ENCODE measurements at places on chromosomes 4 and X.

GRCh38 chr4:151671541-151672059 lies 89.2 kb downstream of the GATB start:
- no peak for DNase-seq

- no peak for DNase-seq
Observed at GRCh38 chr4:10625131-10625530, 59.4 kb downstream of the CLNK start.

DNA sequence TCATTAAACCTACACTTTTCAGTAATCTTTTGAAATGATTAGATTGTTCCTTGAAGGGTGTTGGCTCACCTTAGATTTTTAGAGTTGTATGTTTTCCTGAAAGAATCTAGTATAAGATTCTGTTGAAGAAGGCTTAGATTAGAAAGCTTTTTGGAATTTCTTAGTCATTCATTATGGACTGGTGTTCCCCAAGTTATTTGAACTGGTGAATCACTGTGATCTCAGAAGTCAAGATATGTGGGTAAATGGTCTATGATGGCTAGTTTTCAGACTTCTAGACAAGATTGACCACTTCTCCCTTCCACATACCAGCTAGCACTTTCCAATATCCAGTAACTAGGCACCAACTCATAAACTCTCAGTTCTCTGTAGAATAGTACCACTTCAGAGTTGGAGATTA lies 138.1 kb downstream of the KDM6A start:
- no peak for DNase-seq

- no peak for DNase-seq
Observed at GRCh38 chr4:67988991-67989390, 25.7 kb upstream of the TMPRSS11A start.

- peak; percentile 85 for DNase-seq
Observed at GRCh38 chr4:12852338-12853307, 631.5 kb downstream of the RAB28 start.

- DNase-seq, result peak; percentile 81
Observed at GRCh38 chr4:22190855-22191254, 242.3 kb upstream of the KCNIP4 start.

- DNase-seq, result no peak
Observed at GRCh38 chrX:11209798-11210414, 83.3 kb upstream of the AMELX start.

GRCh38 chr4:37594099-37594498 lies 92.1 kb downstream of the RELL1 start:
- DNase-seq, result no peak

- no peak for DNase-seq
Observed at GRCh38 chr4:48379587-48380180, 38.4 kb downstream of the SLAIN2 start.

DNA sequence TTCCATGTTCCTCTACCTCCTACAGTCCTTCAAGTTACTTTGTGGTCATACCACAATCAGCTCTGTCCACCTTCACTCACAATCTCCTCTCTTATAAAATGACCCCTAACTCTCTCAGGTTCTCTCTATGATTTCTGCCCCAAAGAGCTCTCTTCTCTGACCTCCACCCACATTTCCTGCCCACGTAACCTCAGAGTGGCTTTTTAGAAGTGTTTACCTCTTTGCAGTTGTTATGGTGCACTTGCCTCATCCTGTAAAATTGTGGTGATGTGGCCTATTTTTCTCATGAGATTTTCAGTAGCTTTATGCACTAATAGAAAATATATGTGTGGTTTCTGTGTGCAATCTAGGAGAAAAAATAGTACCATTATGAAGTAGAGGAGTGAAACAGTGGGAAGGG lies 215.8 kb downstream of the PACRGL start:
- DNase-seq, result no peak

- DNase-seq, result no peak
Observed at GRCh38 chr4:119763386-119763785, 134.8 kb upstream of the PDE5A start.

DNA sequence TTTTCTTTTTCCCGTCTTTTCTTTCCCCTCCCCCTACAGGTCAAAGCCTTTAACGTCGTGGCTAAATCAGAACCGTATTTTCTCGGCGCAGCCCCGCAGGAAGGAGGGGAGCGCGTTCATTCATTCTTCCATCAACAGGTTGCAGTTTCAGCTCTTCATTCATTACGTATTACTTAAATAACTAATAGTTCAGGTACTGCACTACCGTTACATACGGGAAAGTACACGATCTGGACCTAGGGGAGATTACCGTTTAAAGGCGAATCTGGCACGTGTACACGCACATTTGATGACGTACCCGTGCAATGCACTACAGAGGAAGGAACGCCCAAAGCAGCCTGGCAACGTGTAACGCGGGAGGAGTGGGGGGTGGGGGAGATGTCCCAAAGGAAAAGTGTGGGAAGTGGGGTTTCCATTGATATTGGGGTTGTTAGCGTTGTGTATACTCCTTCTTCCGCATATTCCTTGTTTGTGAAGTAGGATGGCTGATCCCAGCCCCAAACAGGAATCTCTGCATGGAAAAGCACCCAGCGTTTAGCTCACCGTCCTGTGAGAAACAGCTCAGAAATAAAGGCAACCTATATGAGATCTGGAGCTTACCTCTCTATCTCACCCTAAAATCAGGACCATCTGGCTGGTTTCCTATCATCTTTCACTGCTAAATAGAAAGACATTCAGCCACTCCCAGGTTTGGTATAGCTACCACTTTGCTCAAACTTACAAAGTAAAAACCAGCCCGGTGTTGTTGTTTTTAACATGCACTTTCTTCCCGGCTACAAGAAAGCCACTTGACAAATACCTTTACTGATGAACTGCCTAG lies 585 bp upstream of the SEC24D start:
- peak; percentile 55 for DNase-seq

DNA sequence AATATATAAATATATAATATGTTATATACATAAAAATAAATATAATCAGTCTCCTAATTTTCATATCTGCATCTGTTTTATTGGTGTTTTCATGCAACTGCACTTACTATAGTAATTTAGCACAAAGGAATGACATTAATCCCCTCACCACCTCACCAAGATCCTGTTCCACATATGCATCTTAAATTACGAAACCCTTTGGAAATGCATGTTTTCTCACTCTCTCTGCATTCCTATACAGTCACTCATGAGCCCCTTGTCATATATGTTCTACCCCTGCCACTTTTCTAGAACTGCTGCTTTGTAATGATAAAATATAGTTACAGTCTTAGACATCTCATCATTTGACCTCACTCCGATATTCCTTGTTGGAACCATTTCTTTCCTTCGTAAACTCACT lies 728.7 kb upstream of the SLIT2 start:
- no peak for DNase-seq

- DNase-seq, result no peak
Observed at GRCh38 chr4:178028481-178028880, 586.2 kb upstream of the AGA start.

DNA sequence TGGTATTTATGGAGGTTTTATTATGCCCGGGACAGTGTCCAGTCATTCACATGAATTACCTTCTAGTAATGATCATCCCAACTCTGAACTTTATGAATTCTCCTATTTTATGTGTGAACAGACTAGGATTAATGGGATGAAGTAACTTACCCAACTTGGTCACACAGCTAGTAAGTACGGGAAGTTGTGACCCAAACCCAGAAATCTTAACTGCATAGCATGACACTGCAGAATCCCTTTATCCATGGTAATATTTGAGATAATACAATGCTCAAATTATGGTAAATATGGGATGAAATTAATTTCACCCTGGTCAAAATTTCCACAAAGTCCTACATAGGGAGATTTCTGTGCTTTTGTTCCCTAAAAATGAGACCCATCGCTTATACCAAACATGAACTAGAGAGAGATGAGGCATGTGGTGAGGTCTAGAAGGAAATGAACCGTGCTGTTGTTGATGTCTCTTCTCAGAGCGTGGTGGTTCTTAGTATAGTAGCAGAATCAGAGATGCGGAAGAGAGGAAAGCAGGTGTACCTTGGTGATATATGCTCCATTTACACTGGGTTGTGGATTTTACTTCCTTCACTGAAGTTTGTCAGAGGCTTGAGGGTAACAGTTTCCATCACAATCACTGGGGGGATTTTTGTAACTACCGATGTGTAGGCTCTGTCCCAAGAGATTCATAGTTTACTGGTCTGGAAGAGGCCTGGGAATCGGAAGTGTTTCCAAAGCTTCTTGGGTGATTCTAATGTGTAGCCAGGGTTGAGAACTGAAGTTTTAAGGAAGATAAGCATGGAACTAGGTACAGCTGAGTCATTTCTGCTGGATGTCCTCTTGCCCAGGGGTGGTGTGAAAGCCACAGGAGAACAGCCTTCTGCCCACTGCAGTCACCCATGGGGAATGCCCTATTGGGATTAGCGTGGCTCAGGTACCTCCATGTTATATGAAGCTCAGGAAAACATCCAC lies 30.2 kb upstream of the FAM9C start:
- DNase-seq, result no peak

- no peak for DNase-seq
Observed at GRCh38 chr4:31290836-31291235, 570.7 kb downstream of the PCDH7 start.

DNA sequence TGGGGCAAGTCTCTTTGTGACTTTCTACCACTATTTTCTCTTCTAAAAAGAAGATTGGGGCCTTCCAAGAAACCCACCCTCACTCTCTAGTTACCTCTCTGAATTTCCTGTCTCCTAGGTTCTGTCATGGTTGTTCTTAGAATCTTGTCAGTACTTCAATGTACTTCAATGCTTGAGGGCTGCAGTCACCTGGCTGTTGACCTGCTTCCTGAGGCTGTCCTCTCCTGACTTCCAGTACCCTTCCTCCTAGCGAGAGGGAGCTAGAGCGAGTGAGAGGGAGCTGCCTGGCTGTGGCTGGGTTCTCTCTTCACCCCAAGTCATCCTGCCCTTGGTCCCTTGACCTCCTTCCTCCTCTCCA lies 17.7 kb downstream of the CD99L2 start:
- DNase-seq, result no peak

GRCh38 chr4:112951362-112952312 lies 97.8 kb upstream of the ANK2 start:
- DNase-seq, result peak; percentile 21

DNA sequence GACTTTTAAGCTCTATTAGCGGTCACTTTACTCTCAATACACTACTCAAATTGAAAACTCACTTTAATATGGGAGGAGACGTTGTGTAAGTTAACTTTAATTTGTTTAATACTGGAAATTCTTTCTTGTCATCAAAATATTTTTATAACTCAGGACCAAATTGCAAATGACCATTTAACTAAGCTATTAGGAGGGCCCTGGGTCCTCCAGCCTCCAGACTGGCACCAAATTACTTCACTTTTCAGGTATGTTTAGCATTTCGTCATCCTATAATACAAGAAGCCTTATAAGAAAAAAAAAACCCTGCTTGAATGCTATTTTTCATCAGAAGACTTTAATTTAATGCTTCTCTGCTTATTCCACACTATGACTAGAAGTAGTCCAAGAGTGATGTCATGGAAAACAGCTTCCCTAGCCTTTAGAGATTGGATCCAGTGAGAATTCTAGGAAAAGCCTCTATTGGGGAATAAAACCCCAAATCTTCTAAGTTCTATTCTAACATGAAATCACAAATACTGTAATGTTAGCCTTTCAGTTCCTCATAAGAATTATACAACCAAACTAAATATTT lies 6.6 kb downstream of the KLHL15 start:
- DNase-seq, result no peak

DNA sequence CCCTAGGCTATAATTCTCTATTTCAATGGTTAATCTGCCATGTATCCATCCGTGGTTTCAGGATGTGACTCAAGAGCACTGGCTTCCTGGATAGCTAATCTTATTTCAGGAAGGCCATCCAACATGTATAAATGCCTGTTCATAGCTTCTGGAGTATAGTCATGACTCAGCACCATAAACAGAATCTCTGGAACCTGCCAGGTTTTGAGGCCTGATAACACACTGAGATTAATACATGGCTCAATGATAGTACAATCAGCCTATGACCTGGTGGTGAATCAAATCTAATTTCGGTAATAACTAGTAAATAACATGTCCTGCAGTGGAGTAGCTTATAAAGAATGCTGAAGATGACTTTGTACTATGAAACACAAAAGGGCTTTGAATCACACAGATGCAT lies 5.7 kb upstream of the IL13RA2 start:
- DNase-seq, result peak; percentile 71

GRCh38 chrX:155891446-155892210 lies 10.5 kb downstream of the VAMP7 start:
- no peak for DNase-seq

- DNase-seq, result no peak
Observed at GRCh38 chr4:71231129-71232055, 107.4 kb upstream of the SLC4A4 start.

GRCh38 chr4:139950568-139950967 lies 203.4 kb downstream of the MAML3 start:
- no peak for DNase-seq

DNA sequence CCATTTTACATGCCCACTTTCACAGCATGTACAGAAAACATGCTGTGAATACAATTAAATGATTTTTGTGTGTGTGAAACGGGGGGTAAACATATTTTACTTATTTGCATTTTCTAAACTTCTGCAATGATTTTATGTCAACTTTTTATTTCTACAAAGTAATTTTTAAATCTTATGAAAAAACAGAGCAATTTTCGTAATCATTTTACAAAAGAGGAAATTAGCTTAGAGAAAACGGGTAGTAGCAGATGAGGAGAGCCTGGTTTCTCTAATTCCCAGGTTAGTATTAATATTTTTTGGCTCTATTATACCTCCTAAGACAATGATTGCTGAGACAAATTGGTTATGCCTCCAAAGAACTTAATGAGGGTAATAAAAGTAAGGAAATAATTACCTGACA lies 3.2 kb downstream of the TKTL2 start:
- DNase-seq, result no peak

DNA sequence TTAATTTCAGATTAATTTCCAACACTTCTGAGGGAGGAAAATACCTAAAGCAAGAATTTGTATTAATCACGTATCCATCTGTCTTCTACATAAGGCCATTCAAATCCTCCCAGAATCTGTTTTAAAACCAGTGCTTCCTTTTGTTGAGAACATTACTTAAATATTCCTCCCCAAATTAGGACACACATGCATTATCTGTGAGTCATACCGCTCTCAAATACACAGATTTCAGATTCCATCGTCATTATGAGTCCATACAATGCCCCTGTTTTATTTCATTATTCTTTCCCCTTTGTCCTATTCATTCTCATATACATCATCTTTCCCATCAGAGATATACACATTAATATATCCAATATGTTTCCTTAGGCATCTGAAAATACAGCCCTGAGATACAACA lies 57.3 kb upstream of the PRSS12 start:
- DNase-seq, result peak; percentile 41

DNA sequence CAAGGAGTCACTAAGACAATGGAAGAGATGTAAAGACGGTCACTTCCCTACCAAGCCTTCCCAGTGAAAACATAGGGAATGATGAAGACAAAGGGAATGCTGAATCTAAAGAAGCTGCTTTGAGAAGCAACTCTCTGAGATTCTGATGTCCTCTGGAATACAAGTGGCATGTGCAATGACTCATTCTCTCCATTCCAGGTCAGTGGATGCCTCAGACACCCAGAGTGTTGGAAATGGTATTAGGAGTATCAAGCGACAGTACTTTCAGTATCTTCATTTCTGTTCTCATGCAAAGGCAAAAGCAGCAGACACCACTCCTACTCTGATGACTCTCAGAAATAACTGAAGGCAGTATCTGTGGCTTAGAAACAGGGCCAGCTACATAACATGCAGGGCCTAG lies 102.6 kb downstream of the FSTL5 start:
- DNase-seq, result peak; percentile 29
